Umbilical cord (tissue), 2 donors: ENCODE measurements at places on chromosomes 1 and 21. TPM values are rescaled to one million over a fixed set of nuclear protein-coding genes. Genes with fewer than 3 reads are reported as not detected.

The TSPEAR gene
- not detected for total RNA-seq

The SETSIP gene
- total RNA-seq: not detected

DNA sequence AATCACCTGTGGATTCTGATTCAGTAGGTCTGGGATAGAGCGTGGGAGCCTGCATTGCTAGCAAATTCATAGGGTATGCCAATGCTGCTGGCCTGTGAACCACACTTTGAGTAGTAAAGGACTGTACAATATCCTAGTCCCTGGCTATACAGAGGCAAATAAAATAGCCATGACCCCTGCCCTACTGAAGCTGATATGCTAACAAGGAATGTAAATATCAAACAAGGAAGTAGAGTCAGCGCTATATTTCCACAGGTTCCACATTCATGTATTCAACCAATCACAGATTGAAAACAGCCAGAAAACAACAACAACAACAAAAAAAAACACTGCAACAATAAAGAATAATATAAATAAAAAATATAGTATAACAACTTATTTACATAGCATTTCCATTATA, 77.8 kb downstream of the TM2D1 start:
- DNase-seq: no peak

- DNase-seq: no peak
Measured at GRCh38 chr1:30035522-30036228, 687.7 kb downstream of the MATN1 start.

GRCh38 chr1:40029608-40030007, 10.9 kb upstream of the CAP1 start:
- DNase-seq: no peak
